ENCODE measurements at places on chromosomes 13 and 19. TPM values are rescaled to one million over a fixed set of nuclear protein-coding genes. Genes with fewer than 3 reads are reported as not detected.
A peak's percentile ranks its signal among the peaks of the same experiment; 100 is the strongest.

- no peaks in the 10 kb centered on the region for H3K4me1 ChIP-seq
- H3K36me3 ChIP-seq, result no peaks in the 10 kb centered on the region
- H3K27ac ChIP-seq, result no peak overlapping the region
- no peak overlapping the region for H3K4me3 ChIP-seq
- no peak for DNase-seq
- no peaks in the 10 kb centered on the region for H3K27me3 ChIP-seq
Measured at GRCh38 chr19:9721861-9722260, 46.7 kb downstream of the ZNF846 start.

GRCh38 chr13:80924596-80924995 lies 583.7 kb upstream of the SPRY2 start:
- H3K4me1 ChIP-seq, result peaks cover 8% of the 10 kb centered on the region
- H3K4me3 ChIP-seq, result no peak overlapping the region
- no peaks in the 10 kb centered on the region for H3K36me3 ChIP-seq
- no peak for DNase-seq

- no peaks in the 10 kb centered on the region for H3K27me3 ChIP-seq
- H3K36me3 ChIP-seq, result peaks cover 14% of the 10 kb centered on the region
- H3K4me3 ChIP-seq, result peak within 1 kb of the TSS; percentile 91
- peaks cover 27% of the 10 kb centered on the region for H3K4me1 ChIP-seq
- peak within 1 kb of the TSS; percentile 99 for H3K27ac ChIP-seq
Measured at GRCh38 chr19:10625003-10625761, at the start of gene SLC44A2. Gene SLC44A2 (plus strand): TSS chr19:10625553. CDS start chr19:10625634, 81 bp downstream.

DNA sequence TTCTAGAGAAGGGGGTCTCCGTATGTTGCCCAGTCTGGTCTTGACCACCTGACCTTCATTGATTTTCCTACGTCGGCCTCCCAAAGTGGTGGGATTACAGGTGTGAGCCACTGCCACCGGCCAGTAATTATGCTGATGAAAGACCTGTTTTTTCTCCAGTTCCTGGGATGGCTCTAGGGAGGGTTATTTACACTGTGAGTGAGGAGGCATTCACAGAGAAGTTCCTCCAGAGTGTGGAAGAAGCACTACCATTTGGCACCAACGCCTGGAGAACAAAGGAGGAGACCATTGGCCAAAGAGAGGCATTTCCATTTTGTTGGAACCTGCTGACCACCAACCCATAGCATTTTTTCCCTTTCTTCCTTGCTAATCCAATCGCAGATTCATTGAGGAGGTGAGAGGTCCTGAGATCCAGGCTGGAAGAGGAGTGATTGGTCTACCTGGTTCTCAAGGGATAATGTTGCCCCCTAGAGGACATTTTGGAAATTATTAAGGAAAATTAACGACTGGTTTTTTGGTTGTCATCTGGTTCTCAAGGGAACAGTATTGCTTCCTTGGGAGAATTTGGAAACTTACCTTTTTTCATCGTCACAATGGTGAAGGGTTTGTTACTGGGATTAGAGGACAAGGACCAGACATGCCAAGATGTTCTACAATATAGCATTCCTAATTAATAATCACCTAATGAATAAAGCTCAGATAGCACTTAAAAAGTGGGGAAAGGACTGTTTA lies 5.5 kb upstream of the SAE1 start:
- DNase-seq, result no peak
- H3K4me3 ChIP-seq, result no peak overlapping the region

DNA sequence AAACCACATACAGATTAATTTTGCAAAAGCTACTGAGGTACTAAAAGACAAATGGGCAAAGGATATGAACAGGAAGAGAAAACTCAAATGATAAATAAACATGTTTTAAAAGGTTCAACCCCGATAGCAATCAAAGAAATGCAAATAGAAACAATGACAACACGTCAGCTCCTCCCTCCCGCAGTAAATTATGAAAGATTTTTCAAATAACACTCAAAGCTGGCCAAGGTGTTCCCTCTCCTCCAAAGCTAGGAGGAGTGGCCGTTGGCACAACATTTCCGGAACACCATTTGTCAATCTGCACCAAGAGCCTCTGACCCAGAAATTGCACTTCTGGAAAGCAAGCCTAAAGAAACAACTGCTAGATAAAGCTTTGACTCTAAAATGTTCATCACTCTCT lies 28.3 kb downstream of the INSR start:
- no peak for DNase-seq
- no peak overlapping the region for H3K4me3 ChIP-seq
- H3K27ac ChIP-seq, result peak overlapping the region; percentile 77
- H3K4me1 ChIP-seq, result peaks cover 6% of the 10 kb centered on the region
- peaks cover 37% of the 10 kb centered on the region for H3K36me3 ChIP-seq

GRCh38 chr13:40471911-40472310 lies 194.5 kb downstream of the FOXO1 start:
- no peak for DNase-seq
- no peak overlapping the region for H3K27ac ChIP-seq
- H3K4me3 ChIP-seq, result no peak overlapping the region
- no peaks in the 10 kb centered on the region for H3K36me3 ChIP-seq
- H3K4me1 ChIP-seq, result peaks cover 7% of the 10 kb centered on the region

DNA sequence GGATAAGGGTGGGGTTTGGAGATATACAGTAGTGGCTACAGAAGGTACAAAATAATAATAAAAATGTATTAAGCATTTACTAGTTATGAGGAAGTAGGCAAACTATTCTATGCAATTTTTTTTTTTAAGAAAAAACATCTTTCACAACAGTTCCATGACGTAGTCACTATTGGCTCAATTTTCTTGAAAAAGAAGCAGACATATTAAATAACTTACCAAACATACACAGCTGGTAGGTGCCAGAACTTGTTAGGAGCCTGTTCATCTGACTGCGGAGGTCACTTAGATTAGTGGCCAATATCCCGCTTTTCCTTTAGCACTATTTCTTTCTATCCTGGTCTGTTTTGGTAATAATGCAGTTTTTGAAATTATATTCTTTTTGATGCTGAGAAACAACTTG lies 593.5 kb downstream of the KCTD12 start:
- DNase-seq, result no peak
- peaks cover 2% of the 10 kb centered on the region for H3K36me3 ChIP-seq
- H3K27me3 ChIP-seq, result no peaks in the 10 kb centered on the region
- H3K4me3 ChIP-seq, result no peak overlapping the region
- peaks cover 2% of the 10 kb centered on the region for H3K4me1 ChIP-seq

DNA sequence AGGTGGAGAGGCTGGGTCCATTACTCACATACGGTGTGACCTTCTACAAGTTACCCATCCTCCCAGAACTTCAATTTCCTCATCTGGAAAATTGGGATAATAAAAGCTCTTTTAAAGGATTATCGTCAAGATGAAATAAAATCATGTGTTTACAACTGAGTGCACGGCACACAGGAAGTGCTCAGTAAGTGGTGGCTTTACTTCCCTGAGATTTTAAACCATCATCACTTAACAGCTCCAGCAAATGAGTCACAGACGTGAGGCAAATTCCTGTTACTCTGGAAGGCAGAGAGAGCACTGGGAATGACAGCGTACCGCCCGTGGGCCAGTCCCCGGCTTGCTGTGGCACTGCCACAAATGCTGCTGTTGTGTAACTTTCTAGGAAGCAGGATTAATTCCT lies 64.1 kb downstream of the MRPL57 start:
- H3K27ac ChIP-seq, result no peak overlapping the region
- peaks cover 6% of the 10 kb centered on the region for H3K27me3 ChIP-seq
- H3K4me3 ChIP-seq, result no peak overlapping the region
- no peak for DNase-seq
- no peaks in the 10 kb centered on the region for H3K36me3 ChIP-seq

- H3K27ac ChIP-seq, result peak overlapping the region; percentile 66
- no peaks in the 10 kb centered on the region for H3K36me3 ChIP-seq
- H3K27me3 ChIP-seq, result no peaks in the 10 kb centered on the region
- peaks cover 15% of the 10 kb centered on the region for H3K4me1 ChIP-seq
Measured at GRCh38 chr13:90105276-90105675, 1242.2 kb upstream of the MIR17HG start.

DNA sequence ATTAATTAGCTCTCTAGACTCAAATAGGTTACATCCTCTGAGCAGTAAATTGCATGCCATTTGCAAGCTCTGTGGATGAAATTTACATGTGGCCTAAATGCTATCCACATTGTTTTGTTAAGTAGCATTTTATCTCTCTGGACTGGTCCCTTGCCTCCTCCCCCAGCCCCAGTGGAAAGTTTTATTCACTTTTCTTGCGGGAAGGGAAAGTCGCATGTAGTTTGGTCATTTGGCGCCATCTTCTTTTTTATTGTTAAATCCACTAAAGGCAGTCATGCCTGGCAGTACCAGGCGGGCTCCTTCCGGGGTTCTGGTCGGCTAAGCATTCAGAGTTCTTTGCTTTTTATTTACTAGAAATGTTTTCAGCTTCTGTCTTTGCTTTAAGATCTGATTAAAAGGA lies 188.7 kb downstream of the TM9SF2 start:
- H3K27me3 ChIP-seq, result peaks cover 80% of the 10 kb centered on the region
- no peak overlapping the region for H3K4me3 ChIP-seq
- no peaks in the 10 kb centered on the region for H3K36me3 ChIP-seq
- H3K27ac ChIP-seq, result no peak overlapping the region
- peaks cover 14% of the 10 kb centered on the region for H3K4me1 ChIP-seq

- H3K27me3 ChIP-seq, result no peaks in the 10 kb centered on the region
- H3K27ac ChIP-seq, result peak overlapping the region; percentile 100
- peaks cover 27% of the 10 kb centered on the region for H3K4me1 ChIP-seq
- peak overlapping the region; percentile 99 for H3K4me3 ChIP-seq
Measured at GRCh38 chr19:52188822-52189734, 774 bp upstream of the PPP2R1A start.

- DNase-seq, result no peak
- no peaks in the 10 kb centered on the region for H3K36me3 ChIP-seq
- H3K4me1 ChIP-seq, result peaks cover 22% of the 10 kb centered on the region
- no peak overlapping the region for H3K27ac ChIP-seq
- no peaks in the 10 kb centered on the region for H3K27me3 ChIP-seq
Measured at GRCh38 chr19:31261019-31261602, 88.1 kb downstream of the TSHZ3 start.

The MAMSTR gene
- total RNA-seq, result 6.5 TPM

The ZNF808 gene
- total RNA-seq, result 37.5 TPM

The GNG14 gene
- total RNA-seq, result not detected

All from mesothelial cell of epicardium (in vitro differentiated cells).